ENCODE measurements at places on chromosomes 3 and 15. TPM values are rescaled to one million over a fixed set of nuclear protein-coding genes. Genes with fewer than 3 reads are reported as not detected.

ZMAT3 gene
- 8.1 TPM for total RNA-seq

ZNF385D gene
- total RNA-seq: 5.4 TPM

EPB42 gene
- total RNA-seq: 4.6 TPM

HEG1 gene
- 67.7 TPM for total RNA-seq

ACOX2 gene
- total RNA-seq: 12.6 TPM

GOLGA6D gene
- total RNA-seq: not detected

- DNase-seq: no peak
These were observed 40.5 kb upstream of the TEX264 start for GRCh38 chr3:51630513-51630912.

- no peak for DNase-seq
These were observed 231.8 kb upstream of the TPRG1 start for GRCh38 chr3:188939814-188940572.

GRCh38 chr3:50078622-50079021 is 10.1 kb upstream of the RBM5 start:
- no peak for DNase-seq

DNA sequence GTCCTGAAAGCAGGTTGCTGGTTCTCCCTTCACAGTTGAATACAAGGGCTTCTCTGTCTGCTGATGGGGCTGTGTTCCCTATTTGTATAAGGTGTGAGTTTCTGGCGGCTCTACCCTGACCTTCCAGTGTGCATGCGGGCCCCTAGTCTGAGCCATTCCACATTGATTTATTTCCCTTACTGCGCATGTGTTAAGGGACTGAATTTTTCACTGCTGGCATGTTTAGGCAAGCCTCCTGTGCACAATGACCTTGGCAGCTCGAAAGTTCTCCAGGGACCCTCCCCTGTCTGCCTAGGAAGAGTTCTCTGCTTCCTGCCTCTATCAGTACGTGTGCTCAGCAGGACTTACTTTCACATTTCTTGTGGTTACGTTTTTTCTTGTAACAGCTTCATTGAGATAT is 11.4 kb downstream of the TRAK1 start:
- DNase-seq: no peak

DNA sequence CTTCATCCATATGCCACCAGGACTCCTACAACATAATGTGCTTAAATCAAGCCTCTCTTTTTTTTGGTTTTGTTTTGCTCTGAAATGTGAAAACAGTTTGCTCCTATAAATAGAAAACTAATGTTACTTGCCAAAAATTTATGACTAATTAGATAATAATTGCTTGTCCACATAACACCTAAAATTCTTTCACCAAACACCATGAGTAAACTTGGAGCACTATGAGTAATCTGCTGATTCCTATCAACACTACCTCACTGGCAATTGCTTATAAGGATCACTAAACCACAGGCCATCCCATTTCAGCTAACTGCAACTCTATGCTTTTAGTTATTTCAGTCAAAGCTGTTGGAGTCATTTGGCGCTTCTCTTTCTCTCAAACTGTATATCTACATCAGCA is 252.7 kb downstream of the EPHA3 start:
- no peak for DNase-seq

REC114 gene
- total RNA-seq: not detected

DNA sequence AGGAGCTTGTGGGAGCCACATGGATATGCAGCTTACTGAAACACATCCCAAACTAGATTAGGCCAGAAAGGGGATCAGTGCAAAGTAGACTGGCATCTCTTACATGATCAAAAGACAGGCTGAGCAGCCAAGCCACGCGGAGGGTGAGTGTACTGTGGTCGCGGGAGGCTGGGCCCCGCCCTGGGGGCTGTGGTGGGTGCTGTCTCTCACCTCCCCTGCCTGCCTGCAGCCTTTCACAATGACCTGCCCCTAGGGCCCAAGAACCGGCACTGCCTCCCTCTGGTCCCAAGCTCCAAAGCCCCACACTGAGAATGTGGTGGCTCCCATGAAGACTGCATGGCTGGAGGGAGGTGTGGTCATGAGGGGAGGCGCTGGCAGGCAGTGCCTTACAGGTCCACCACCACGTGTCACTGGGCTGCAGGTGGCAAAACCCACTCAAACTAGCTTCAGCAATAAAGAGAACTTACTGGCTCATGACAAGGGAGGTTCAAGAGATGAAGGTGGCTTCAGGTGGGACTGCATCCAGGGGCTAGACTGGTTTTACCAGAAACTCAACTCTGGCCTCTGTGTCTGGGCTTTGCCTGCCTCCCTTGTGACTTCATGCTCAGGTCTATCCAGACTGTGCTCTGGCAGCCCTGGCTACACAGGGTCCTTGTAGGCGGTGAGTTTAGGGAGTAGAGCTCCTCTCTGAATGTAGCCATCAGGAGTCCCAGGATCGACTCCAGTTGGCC is 27.4 kb upstream of the PLXND1 start:
- DNase-seq: no peak

DNA sequence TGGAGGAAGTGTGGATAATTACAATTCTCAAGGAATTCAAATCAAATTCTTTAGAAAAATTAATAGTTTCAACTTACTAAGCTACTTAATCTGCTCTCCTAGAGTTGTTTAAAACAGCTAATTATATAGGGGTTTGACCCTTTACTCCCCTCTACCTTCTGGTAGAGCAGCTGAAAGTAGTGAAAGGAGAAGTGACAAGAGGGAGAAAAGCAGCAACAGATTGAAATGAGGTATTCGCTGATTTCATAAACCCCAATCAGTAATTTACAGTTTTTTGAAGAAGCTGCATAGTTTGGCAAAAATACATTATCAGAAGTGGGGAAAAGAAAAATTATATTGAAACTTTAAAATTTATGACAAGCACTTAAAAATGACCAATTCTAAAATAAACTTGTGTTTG is 52.8 kb downstream of the ZMAT3 start:
- no peak for DNase-seq

DNA sequence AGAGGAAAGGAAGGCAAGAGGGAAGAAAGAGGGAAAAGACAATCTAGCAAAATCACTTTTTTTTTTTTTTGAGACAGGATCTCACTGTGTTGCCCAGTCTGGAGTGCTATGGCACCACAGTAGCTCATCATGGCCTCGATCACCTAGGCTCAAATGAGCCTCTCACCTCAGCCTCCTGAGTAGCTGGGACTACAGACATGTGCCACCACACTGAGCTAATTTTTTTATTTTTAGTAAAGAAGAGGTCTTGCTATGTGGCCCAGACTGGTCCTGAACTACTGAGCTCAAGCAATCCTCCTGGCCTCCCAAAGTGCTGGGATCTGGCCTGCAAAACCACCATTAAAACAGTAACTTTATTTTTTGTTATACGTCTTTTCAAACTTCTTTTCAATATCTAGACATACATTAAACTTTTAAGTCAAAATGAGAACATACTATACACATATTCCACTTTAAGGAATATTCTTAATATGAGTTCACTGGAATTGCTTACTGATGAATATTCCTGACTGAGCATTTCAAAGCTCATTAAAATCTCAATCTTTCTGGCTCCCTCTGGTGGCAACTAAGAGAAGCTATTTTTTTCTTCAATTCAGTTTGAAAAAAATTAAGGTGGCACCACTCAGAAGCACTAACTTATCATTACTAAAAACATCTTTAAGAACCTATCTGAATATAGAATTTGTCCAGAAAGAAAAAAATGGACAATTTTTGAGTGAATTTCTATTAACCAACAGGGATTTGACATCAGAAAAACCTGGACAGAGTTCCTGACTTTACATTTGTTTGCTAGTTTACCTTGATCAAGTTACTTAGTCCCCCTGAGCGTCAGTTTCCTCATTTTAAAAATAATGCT is 40.9 kb downstream of the UACA start:
- peak; percentile 79 for DNase-seq

- no peak for DNase-seq
These were observed 13.7 kb downstream of the FOXB1 start for GRCh38 chr15:60017538-60018520.

GRCh38 chr3:46282696-46283095 is 40.4 kb downstream of the CCR3 start:
- DNase-seq: no peak

PLSCR5 gene
- total RNA-seq: not detected

C3orf49 gene
- not detected for total RNA-seq

GRCh38 chr15:81536356-81536755 is 162.3 kb upstream of the TMC3 start:
- DNase-seq: no peak

GRCh38 chr3:111260878-111261277 is 189.3 kb downstream of the NECTIN3 start:
- DNase-seq: no peak

DNA sequence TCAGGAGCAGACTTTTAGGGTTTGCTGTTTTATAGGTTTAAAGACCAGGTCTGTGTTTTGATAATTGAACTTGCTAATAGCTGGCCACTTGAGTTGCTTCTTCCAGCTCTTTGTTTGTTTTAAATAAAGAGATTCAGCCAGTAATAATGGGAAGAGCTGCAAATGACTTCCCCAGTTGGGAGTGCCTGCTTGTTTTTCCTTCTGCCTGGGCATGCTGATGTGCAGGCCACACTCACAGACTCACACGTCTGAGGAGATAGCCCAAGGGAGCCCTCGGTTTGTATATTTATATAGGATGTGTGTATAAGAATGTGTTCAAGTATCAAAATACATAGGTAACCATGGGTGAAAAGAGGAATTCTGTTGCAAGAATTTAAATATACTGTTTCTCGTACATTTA is 78.2 kb upstream of the BOC start:
- no peak for DNase-seq

DNA sequence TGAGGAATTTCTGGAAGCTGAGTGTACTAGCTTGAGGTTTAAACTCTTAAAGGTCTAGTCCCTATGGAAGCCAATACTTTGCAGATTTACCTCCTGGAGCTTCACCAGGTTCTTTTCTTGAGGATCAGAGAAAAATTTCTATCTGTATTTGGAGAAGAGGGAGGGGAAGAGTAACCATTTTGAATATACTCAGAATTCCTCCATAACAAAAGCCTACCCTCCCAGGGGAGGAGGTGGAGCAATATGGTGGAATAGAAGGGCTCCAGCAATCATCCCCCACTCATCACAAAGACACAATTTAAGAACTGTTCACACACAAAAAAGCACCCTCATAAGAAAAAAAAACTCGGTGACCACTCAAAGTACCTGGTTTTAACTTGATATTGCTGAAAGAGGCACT is 36.0 kb upstream of the PEX5L start:
- no peak for DNase-seq

DNA sequence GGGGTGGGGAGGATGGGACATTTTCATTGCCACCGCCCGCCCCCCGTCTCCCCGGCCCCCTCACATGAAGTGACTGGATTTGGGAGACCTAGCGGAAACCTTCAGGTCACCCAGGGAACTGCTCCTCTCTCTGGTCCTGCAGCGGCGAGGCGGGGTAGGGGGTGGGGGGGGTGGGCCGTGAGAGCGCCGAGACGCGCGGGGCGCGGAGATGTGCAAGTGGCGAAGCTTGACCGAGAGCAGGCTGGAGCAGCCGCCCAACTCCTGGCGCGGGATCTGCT is 712 bp upstream of the MME start:
- DNase-seq: peak; percentile 24

DNA sequence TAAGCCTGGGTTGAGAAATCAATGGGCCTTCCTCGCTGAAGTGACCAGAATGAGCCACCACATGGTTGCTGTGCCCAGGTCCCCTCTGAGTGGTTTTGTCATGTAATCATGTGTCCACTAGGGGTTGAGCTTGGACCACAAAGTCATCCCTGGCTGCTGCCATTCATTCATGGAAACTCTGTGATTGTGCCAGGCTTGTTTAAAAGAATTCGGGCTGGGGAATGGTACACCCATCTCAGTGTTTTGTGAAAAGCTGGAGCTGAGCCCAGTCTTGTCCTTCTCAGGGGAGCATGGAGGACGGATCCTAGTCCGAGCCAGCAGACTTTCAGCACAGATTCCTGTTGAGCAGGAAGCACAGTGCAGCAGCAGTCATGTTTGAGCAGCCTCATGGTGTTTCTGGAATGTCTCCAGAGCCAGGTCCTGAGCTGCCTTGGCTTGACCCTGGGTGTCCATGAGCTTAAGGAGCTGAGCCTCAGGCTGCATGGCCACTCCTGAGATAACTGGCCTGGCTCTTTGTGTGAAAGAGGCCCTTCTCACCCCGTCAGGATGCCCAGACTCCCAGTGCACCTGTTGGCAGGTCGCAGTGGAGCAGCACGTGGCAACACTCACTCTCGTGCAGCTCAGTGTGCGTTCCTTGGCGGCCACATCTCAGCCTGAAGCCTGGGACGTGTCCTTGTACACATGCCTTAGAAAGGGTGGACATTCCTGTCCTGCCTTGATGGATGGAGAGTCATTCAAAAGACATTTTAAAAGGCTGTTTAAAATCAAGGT is 260.3 kb upstream of the TPM1 start:
- peak; percentile 88 for DNase-seq

DNA sequence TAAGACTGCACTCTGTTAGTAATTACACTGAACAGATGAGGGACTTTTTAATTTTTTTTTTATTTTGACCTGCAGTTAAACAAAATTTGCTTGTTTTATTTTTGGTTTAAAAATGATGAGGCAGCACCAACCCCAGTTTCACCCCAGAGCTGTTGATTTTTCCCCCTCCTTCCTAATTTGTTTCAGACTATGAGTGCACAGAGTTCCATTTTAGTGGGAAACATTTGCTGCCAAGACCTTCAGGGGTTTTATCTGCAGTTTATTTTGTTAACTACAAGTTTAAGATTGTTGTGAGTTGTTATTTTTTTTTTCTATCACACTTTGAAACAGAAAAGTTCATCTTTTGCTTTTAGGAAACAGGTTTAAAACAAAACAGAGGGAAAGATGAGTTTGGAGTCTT is 455.9 kb upstream of the NR2F2 start:
- DNase-seq: peak; percentile 62

GRAMD1C gene
- total RNA-seq: 7.3 TPM

DNA sequence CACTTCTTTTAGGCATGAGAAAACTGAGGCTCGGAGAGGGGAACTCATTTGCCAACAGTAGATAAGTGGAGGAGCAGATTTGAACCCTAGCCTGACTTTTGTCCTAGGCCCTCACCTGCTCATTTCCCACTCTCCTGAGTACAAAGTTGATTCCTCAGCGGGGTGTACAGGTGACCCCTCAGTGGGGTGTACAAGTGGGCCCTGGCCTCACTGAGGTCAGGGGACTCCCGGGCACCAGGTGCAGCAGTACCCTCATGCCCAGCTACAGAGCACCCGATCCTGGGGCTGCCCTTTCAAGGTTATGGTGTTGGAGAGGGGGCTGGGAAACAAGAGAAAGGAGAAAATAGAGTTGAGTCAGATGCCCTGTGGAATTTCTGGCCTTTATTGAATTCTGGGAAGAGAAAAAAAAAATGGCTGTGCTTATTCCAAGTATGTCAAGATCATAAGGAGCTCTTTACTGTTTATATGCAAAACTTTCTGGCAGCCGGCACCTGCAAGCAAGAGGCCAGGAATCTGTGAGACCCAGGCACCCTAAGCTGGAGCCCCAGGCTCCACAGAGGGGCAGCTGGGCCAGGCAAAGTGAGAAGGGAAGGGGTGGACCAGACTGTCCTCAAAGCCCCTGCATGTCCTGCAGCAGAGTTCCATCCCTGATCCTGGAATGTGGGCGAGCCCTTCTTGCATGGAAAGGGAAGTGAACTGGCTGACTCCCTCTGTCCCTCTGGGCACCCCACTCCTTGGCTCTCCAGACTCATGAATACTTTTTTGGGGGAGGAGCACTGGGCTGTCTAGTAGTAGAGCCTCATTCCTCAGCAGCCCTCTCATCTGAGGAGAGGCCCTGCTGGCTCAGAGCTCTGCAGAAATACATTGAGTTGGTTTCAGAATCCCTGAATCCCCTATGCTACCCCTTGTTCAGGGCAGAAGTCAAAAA is 43.1 kb downstream of the AMOTL2 start:
- DNase-seq: peak; percentile 70

GRCh38 chr3:140316466-140316865 is 361.4 kb upstream of the TRIM42 start:
- DNase-seq: no peak

- peak; percentile 80 for DNase-seq
These were observed 296.1 kb downstream of the RPLP1 start for GRCh38 chr15:69748576-69749185.

Data from tongue (tissue), 3 donors.